Esophagus squamous epithelium (tissue), 5 donors: ENCODE measurements at places on chromosomes 7 and 10. TPM values are rescaled to one million over a fixed set of nuclear protein-coding genes. Genes with fewer than 3 reads are reported as not detected.

GRCh38 chr10:127384532-127384931 lies 164.6 kb upstream of the NPS start:
- DNase-seq = no peak
- H3K4me3 ChIP-seq = no peak overlapping the region
- H3K4me1 ChIP-seq = no peaks in the 10 kb centered on the region
- H3K27ac ChIP-seq = no peak overlapping the region
- no peaks in the 10 kb centered on the region for H3K36me3 ChIP-seq

Gene UPK3BL2
- 8.6 TPM for total RNA-seq

- no peaks in the 10 kb centered on the region for H3K36me3 ChIP-seq
- H3K27me3 ChIP-seq = no peaks in the 10 kb centered on the region
- H3K27ac ChIP-seq = no peak overlapping the region
- no peak overlapping the region for H3K4me3 ChIP-seq
- no peak for DNase-seq
Observed at GRCh38 chr7:83575436-83575835, 73.5 kb downstream of the SEMA3E start.

GRCh38 chr10:81179324-81179723 lies 641.6 kb downstream of the SH2D4B start:
- no peaks in the 10 kb centered on the region for H3K4me1 ChIP-seq
- no peaks in the 10 kb centered on the region for H3K36me3 ChIP-seq
- H3K27me3 ChIP-seq = no peaks in the 10 kb centered on the region
- no peak overlapping the region for H3K4me3 ChIP-seq
- no peak overlapping the region for H3K27ac ChIP-seq

Gene BMPER
- 0.56 TPM for total RNA-seq
